Stimulated activated CD8-positive, alpha-beta memory T cell treated with anti-CD3 and anti-CD28 coated beads, Interleukin-7, amount 100 ng/mL, for 48 hours (primary cell): ENCODE measurements at places on chromosomes 7 and 10.
A peak's percentile ranks its signal among the peaks of the same experiment; 100 is the strongest.

DNA sequence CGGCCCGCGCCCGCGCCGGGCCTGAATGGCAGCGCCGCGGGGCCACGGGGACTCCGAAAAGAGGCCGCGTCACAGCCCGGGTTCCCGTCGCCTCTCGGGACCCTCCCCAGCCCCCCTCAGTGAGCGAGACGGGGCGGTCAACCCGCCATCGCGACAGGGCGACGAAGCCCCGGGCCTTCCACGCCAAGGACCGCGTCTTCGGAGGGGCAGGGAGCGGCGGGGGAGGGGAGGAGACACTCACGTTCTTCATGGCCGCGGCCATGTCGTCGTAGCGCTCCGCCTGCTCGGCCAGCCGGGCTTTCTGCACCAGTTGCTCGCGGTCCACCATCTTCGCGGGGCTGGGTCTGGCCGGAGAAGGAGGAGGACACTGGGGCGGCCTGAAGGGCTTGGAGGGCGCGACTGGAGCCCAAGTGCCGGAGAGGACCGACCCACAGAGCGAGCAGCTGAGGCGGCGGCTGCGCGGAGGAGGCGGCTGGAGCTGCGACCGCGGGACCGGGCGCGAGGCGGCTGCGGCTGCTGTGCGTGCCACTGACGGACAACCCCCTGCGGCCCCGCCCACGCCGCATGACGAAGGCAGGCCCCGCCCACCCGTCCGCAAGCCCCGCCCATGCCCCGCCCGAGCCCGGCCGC lies at the start of gene YWHAG:
TSS of gene YWHAG (minus strand) at position 511 of the 630 bp plus-strand sequence. CDS start at position 328, 183 bp downstream.
- DNase-seq: peak; percentile 73

DNA sequence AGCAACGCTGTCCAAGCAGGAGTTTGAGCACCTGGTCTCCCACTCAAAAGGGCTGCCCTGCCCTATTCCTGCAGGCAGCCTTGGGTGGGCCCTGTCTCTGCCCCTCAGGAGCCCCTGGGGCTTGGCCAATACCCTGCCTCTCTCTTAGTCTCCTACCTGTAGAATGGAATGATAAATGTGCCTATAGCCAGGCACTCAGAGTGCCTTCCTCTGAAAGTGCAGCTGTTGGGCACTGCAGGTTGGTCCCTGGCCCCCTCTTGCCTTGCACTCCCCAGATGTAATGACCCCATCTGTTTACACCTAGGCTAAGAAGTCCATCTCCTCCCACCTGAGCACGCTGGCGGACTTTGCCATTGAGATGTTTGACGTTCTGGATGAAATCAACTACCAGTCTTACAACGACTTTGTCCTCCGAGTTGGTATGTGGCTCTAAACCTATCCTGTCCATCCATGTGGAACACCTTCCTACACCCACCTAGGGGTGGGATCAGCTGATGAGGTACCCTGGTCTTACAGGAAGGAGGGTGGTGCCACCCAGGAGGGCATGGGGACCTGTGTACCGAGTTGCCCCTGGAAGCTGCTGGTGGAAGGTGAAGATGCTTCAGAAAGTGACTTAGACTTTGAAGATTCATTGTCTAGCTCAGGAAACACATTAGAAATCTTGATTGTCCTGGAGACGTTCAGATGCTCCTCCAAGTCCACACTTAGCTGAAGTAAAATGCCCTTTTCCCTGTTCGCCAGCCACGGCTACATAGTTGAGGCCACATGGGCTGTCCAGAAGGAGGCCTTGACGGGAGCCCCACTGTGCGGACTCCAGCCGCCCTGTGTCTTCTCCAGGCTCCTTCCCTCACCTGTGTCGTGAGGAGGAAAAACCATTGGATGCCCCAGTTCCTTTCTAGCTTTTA lies 134.1 kb downstream of the ADCY1 start:
- no peak for DNase-seq

- no peak for DNase-seq
These were observed 181.6 kb downstream of the PHTF2 start for GRCh38 chr7:77980087-77980713.

DNA sequence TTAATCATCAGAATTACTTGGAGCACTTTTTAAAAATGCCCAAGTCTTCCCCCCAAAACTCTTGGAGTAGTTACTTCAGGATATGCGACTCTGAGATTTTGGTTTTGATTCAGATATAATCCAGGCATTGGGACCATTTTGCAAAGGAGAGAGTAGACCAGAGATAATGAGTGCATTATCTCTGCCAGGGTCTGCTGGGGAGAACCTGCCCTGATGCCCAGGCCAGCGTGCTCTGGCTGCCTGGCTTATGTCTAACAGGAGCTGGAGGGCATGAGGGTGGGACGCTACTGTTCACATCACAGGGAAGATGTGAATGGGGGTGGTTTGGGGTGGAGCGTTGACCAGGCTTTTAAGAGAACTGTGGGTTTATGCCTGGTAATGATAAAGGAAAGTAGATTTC lies 336.2 kb downstream of the DPP6 start:
- DNase-seq: no peak

DNA sequence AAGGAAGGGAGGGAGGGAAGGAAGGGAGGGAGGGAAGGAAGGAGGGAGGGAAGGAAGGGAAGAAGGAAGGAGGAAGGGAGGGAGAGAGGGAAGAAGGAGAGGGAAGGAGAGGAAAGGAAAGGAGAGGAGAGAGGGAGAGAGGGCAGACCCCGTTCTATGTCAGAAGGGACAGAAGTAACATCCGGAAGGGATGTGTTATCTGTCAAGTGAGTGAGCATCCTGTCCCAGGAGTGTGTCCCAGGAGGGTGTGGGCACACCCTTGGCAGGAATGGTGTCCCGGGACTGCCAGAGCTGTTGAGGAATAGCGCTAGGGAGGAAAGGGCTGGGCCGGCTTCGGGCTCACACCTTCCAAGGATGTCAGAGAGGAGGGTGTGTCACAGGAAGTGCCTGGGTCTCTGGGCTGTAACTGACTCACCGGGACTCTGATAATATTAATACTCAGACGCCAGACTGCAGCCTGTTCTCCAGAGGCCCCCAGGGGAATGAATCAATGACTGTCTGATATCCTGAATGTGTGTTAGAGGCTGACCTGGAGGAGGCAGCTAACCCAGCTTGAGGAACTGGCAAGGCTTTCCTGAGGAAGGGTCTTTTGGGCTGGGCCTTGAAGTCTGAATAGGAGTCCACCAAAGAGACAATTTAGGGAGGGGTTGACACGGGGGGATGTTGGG lies 125.6 kb upstream of the TNRC18 start:
- DNase-seq: no peak

- no peak for DNase-seq
These were observed 403.7 kb downstream of the GALNT17 start for GRCh38 chr7:71535616-71536015.

DNA sequence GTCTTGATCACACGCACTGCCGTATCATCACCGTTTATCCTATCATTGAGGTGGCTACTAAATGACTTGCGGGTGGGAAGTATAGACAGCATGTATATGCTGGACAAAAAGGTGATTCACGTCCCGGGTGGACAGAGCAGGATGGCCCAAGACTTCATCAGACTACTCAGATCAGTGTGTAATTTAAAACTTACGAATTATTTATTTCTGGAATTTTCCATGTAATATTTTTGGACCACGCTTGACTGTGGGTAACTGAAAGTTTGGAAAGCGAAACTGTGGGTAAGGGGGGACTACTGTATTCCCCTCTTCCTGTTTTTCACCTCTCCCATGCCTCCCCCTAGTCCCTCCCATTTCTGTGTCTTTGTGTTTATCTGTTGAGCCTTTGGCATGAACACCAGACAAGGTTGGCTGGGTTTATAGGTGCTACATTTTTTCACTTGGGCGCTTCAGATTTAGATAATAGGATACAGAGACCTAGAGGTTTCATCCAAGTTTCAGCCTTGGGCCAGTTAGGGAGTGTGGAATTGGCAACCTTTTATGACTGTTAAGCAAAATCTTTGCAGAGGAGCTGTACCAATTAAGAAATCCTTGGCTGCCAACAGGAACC lies 55.8 kb downstream of the RBM20 start:
- DNase-seq: no peak

- no peak for DNase-seq
These were observed 26.5 kb downstream of the GALNT11 start for GRCh38 chr7:152051968-152052367.

- no peak for DNase-seq
These were observed at the start of gene GSDME for GRCh38 chr7:24757353-24758275. GSDME (minus strand) TSS chr7:24757464; CDS start chr7:24749774, 7,690 bp downstream.

GRCh38 chr7:44114586-44115310 lies 8.6 kb downstream of the POLD2 start:
- DNase-seq: no peak

GRCh38 chr7:34603711-34604444 lies 54.1 kb upstream of the NPSR1 start:
- DNase-seq: no peak

- DNase-seq: no peak
These were observed 111.8 kb downstream of the WDR11 start for GRCh38 chr10:120962756-120963593.

GRCh38 chr7:36040679-36041078 lies 112.4 kb upstream of the EEPD1 start:
- DNase-seq: no peak

DNA sequence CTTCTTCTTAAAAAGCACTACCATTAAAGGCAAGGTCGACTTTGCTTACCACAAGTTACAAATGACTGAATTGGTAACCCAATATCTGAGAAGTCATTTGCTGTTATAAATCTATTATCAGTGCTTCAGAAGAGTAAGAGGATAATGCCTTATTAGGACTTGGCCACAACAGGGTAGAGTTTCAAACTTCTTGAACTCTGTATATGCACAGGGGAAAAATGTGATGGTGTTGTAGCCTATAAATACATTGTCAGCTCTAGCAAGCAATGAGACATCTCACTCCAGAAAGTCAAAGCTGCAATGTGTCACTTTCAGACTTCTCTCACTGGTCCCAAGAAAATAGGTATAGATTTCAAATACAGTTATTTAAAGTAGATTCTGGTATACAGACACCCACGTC lies 9.3 kb downstream of the TFEC start:
- no peak for DNase-seq

DNA sequence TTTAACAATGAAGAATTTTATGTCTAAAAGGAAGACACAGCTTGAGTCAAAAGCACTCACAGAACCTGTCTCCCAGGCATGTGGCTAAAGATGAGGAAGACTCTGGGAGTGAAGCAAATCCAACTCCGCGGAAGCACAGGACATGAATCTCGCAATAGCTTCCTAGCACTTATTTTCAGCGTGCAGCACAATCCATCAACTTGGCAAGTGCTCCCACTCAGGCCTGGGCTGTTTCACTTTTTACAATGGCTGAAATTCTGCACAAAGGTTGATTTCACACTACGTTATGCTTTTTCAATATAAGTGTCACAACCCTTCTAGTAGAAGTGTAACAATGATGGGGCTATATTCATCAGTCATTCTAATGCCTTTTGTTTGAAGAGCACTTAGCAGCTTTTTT lies 180.2 kb downstream of the XPNPEP1 start:
- DNase-seq: no peak

DNA sequence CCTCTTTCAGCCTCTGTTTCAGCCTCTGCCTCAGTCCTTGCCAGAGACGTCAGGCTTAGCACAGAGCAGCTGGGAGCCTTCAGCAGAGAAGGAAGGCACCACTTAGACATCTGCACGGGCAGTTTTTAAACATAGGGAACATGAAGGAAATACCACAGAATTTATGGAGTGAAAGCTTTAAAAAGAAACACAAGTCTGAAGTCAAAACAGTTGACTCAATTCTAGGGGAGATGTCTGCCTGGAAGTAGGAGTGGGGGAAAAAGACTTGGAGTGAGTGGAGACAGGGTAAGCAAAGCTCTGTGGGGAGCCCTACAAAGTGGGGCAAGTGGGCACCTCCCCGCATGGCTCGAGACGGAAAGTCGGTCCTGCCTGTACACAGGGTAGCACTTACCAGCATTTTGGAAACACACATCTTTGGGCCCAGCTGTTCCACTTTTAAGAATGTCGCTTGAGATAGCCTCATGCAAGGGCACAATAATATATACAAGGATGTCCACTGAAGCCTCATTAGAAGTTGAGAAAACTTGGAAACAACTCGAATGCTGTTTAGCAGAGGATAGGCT lies 5.0 kb upstream of the TBXAS1 start:
- no peak for DNase-seq

- DNase-seq: no peak
These were observed 2.8 kb upstream of the LZTS2 start for GRCh38 chr10:100996678-100997359.

DNA sequence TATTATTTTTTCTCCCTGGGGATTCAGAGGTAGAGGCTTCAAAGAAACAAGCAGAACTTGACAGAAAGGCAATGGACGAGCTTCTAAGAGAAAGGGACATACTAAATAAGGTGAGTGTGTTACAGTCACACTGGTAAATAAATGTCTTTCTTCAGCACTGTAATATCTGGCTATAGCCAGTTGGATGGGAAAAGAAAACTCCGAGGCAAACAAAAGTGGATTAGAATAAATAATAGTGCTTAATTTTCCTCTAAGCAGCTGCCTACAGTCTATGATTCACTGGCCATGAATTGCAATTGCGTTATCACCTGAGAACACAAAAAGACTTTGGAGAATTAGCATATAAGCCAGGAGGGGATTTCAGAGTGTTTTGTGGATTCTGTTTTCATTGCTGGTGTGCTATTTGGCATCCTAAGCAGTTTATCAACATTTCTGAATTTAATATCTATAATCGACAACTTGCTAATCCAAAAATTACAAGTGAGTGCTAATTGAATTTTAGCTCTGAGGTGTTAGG lies 23.2 kb downstream of the CFAP58 start:
- no peak for DNase-seq

GRCh38 chr10:128979405-128979804 lies 487.6 kb upstream of the MGMT start:
- DNase-seq: no peak

DNA sequence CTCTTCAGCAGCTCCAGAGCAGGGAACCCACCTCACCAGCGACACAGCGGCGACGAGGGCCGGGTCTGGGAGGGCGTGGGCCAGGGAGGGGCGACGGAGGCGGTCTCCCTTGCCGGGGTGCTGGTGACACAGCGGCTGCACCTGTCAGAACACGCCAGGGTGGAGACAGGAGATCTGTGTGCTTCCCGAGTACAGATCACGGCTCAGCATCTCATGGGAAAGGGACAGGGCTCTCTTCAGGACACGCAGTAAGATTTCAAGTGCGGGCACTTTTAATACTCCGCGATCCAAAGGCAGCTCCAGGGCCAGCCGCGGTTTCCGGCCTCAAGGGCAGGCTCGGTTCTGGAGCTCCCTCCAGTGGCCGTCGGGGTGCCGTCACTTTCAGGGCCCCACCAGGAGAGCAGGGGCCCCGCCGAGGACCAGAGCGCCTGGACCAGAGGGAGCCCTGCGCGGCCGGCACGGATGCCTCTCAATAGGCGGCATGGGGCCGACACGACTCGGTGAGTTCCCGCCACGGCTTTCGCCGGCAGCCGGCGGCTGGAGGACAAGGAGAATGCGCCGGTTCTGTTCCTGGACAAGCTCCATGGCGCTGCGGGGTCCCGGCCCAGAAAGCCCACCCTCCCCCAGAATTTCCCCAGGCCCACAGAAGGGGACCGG lies 21.4 kb downstream of the GPR146 start:
- DNase-seq: peak; percentile 66

GRCh38 chr10:79422178-79422892 lies 23.1 kb downstream of the ZCCHC24 start:
- DNase-seq: no peak
